C1 segment of cervical spinal cord (tissue), 14 donors: ENCODE measurements at places on chromosomes 1 and 21.

- no peak for DNase-seq
Observed at GRCh38 chr1:115564201-115564600, 77.6 kb upstream of the VANGL1 start.

DNA sequence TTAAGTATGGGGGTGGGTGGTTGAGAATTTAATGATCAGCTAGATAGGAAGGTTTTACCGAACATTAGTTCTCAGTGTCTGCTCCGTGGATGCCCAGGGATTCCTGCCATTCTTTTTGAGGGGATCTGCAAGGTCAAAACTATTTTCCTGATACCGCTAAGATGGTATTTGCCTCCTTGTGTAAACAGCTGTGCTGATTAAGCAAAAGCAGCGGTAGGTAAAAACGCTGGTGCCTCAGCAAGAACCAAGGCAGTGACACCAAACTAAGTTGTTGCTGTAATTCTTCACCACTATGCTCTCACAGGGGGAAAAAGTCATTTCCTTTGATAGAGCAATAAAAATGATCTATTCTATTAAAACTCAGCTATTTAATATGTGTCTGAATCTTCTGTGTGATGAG lies 229.0 kb downstream of the FMN2 start:
- DNase-seq: no peak

- no peak for DNase-seq
Observed at GRCh38 chr21:36700971-36701755, 2.2 kb downstream of the SIM2 start.

DNA sequence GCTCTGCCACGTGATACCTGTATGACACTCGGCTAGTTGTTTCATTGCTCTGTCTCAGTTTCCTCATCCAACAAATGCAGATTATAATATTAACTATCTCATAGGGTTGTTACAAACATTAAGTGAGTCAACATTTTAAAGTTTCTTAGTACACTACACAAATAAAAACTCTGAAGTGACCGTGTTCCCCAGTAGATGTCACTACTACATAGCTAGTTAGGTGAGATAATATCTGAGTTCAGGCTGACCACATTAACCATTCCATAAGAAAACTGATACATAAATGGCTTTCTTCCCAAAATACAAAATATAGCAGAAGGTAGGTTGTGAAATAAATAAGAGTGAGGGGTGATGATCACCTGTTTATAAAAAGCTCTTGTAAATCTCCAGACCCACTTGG lies 214.1 kb downstream of the NUF2 start:
- DNase-seq: no peak

- no peak for DNase-seq
Observed at GRCh38 chr1:200075938-200076546, 48.5 kb downstream of the NR5A2 start.

DNA sequence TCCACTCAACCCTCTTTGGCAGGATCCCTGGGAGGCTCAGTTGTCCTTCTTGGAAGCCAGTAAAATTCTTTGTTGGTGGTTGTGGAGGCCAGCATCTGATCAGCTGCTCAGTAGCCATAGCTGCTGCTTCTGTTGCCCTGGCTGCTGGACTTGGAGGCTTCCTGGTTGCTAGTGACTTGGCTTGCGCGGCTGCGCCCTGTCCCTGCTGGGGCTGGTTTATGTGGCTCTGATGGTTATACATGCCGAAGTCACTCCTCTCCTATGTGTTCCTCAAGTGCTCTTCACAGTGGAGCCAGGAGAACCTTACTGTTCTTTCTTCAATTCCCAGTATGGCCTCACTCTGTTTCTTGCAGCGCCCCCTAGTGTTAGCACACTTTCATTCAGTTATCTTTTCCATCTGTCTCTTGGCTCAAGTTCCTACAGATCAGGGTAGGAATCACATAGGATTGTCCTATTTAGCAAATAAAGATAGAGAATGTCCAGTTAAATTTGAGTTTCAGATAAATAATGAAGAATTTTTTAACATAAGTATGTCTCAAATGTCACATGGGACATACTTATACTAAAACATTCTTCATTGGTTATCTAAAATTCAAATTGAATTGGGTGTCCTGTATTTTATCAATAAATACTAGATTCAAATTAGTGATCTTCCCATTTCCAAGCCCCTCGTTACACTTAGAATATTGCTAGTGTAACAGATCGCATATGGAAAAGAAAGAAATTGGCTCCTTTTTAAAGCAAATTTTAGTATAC lies 176.5 kb downstream of the TGFB2 start:
- no peak for DNase-seq

DNA sequence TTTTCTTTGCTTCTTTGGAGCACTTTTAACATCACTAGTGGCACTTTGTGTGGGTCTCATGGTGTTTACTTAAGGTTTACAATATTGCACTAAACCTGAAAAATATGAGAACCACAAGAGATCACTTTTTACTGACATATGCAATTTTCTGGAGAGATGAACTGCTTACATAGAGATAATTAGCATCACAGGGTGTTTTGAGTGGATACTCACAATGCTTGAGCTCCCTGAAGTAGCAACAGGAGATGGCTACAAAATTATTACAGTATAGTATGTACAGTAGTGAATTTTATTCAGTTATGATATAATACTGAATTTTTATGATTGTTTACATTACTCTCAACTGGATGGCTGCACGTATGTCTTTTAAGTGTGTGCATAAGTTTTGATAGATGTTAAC lies 22.6 kb downstream of the RPRD2 start:
- DNase-seq: no peak

- no peak for DNase-seq
Observed at GRCh38 chr1:24364975-24365678, 46.0 kb downstream of the GRHL3 start.

DNA sequence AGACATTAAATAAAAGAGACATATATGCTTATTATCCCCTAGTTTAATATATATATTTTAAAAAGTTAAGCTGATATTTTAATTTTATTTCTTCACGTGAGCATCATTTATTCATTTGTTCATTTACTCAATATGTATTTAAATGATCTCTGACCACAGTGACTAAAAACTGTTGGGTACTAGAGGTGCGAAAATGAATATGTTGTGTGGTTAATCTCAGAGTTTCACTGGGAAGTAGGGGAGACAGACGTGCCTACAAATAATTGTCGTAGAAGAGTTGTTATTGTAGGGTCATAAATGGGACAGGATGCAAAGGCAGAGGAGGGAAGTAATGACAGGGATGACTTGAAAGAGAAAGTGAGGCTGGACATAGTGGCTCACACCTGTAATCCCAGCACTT lies 213.0 kb upstream of the CACYBP start:
- no peak for DNase-seq

- DNase-seq: no peak
Observed at GRCh38 chr1:212920246-212920645, 30.1 kb upstream of the VASH2 start.

GRCh38 chr1:99869304-99869703 lies 19.1 kb downstream of the AGL start:
- DNase-seq: no peak

DNA sequence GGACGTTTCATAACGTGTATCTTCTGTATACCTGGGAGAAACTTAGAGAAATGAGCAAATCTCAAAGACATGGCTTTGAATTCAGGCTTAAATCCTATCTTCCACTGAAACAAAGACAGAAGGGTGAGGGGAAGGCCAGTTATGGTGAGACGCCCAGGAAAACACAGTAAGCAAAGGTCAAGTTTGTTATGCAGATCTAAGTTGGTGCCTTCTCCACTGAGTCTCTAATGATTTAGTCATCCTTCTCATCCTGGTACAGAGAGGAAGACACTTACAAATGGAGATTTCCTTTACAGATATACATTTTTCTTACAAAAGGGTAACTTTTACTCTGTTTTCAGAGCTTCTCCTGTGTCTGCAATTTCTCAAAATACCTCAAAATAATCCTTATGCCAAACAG lies 64.4 kb downstream of the MAP3K7CL start:
- no peak for DNase-seq

DNA sequence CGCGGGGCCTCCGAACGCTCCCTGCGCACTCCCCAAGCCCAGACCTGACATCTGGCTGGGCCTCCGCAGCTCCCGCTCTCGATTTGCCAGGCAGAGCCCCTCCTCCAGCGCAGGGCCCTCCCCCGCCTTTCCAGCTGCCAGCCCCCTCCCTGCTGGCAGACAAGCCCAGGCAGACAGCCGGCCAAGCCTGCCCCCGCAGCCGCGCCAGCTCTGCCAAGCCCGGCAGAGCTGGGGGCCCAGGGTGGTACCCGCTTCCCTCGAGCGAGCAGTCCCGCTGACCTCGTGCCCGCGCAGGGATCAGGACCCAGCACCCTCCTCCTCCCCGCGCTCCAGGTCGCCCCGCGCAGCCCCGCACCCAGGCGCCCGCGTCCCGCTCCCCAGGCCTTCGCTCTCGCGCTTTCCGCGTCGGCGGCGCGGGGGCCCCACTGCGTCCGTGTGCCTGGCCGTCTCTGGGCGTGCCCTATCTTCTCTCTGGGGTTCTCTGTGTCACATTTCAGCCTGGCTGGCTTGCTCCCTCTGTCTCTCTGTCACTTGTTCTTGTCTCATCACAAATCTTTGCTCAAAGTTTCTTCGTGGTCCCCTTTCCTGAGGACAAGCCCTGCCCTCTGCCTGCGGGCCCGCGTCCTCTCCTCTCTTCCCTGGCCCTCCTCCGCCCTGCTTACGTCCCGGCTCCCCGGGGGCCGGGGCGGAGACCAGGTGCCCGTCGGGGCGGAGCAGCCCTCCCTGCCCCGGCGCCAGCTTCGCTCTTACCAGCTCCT lies 580 bp downstream of the INKA2 start:
- DNase-seq: no peak

GRCh38 chr1:85550784-85551516 lies 29.6 kb upstream of the CCN1 start:
- DNase-seq: no peak

DNA sequence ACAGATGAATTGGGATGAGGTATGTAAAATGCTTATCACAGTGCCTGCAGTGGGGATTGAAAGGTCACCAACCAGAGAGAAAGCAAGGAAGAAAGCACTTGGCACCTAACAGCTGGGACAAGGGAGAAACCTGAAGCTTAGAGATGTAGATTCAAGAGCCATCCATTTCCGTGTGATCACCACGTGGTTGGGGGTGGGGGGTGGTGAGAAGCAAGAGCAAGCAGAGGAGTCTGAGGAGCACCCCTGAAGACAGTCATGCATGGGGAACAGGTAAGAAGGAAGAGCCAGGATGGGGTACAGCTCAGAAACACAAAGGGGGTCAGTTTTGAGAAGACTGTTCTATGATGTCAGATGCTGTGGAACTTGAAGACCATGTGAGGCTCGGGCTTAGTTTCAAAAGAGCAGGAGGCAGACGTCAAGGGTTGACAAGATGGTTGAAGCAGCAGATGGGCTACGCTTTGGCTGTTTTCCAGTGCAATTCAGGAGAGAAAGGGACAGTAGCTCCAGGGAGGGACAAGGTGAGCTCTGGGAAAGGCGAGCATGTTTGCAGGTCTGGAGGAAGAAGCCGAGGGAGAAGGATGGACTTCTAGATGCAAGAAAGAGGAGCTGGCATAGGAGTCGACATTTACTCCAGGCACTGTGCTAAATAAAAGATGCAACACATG lies 17.4 kb downstream of the KANK4 start:
- DNase-seq: no peak
